ENCODE measurements at places on chromosomes 2 and 18.
A peak's percentile ranks its signal among the peaks of the same experiment; 100 is the strongest.

- no peak for DNase-seq
Measured at GRCh38 chr2:29074411-29074810, at the start of gene PCARE. TSS of gene PCARE (minus strand) at chr2:29074523. CDS start at chr2:29074261, 262 bp downstream.

GRCh38 chr18:32276256-32276655 lies 86.4 kb downstream of the MEP1B start:
- no peak for DNase-seq

DNA sequence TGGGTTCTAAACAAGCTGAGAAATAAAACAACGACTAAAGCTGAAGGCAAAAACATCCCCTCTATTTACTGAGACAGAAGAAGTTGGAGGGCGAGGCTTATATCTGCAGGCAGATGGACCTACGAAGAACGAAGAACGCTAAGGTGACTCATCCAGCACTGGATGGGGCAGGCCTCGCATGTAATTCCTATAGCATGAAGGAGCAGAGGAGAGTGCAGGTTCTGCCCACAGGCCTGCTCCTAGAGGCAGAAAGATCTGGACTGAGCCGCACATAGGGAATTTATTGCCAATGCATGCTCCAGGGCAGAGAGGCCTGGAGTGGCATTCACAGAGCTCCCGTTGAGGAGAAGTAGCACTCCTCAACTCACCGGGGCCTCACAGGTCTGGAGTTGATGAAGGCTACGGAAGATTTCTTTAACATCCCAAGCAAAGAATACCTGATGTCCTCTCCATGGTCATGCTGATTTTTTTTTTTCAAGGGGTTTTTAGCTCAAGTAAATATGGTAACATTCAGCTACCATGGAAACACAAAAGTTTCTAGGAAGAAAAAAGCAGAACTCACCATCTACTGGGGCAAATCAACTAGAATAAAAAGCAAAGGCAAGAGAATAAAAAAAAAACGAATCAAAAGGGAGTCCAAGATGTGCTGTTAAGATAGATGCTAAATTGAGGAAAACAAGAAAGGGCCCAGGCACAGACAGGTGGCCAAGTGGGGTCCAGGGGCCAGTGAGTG lies 10.4 kb upstream of the METTL21A start:
- DNase-seq: no peak

DNA sequence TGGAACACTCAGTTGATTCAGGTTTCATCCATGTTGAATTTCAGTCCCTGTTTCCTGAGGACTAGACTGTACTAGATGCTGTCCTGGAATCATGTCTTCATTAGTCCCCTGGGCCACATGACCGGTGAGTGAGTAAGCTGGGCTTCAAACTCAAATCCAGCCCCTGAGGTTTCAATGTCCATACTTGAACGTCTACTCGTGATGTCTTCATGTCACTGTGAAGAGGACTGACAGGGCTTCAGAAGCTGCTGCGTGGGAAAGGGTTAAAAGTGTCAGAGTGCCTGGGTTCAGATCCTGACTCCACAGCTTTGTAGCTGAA lies 101.2 kb downstream of the CDK15 start:
- DNase-seq: no peak

GRCh38 chr2:220533485-220533884 lies 906.1 kb downstream of the SLC4A3 start:
- DNase-seq: no peak

GRCh38 chr2:70565039-70565731 lies 11.6 kb upstream of the TGFA start:
- DNase-seq: no peak

GRCh38 chr18:57423821-57424220 lies 11.4 kb upstream of the ONECUT2 start:
- DNase-seq: no peak

DNA sequence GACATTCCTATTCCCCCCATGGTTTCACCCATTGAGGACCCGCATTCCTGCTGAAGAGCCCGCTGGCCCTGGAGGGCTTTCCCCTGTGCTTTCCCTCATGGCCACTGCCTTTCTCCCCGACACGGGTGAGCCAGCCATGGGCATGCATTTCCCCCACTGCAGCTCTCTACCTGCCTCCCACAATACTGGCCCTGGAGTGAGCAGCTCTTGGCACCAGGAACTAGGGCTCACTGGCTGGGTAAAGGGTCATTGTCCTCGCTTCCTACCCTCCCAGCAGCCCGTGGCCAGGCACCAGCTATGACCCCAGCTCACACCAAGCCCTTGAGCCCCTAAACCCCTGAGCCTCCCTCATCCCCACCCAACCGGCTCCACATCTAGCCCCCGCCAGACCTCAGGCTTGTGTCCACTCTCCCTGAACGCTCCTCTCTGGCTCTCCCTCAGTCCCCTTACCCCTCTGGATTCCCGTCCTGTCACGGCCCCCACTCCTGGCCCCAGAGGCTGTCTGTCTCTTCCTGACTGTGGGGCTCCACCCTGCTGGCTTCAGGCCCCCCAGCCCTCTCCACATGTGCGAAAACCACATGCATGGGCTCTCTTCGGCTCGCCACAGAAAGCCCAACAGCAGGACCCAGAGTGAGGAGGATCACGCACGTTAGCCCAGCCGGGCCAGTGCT lies 199.8 kb downstream of the ZFP36L2 start:
- no peak for DNase-seq

DNA sequence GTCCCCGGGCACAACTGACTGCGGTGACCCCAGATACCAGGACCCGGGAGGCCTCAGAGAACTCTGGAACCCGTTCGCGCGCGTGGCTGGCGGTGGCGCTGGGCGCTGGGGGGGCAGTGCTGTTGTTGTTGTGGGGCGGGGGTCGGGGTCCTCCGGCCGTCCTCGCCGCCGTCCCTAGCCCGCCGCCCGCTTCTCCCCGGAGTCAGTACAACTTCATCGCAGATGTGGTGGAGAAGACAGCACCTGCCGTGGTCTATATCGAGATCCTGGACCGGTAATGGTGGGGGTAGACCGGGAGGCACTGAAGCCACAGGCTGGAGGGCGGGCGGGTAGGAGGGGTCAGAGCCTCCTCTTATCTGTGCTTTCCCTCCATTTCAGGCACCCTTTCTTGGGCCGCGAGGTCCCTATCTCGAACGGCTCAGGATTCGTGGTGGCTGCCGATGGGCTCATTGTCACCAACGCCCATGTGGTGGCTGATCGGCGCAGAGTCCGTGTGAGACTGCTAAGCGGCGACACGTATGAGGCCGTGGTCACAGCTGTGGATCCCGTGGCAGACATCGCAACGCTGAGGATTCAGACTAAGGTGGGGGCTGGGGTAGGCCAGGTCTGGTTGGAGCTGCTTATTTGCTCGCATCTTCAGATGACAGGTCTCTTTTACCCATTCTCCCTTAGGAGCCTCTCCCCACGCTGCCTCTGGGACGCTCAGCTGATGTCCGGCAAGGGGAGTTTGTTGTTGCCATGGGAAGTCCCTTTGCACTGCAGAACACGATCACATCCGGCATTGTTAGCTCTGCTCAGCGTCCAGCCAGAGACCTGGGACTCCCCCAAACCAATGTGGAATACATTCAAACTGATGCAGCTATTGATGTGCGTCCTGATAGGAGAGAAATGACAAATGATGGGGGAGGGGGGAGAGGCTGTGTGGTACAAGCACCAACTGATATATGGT lies 780 bp downstream of the HTRA2 start:
- no peak for DNase-seq

DNA sequence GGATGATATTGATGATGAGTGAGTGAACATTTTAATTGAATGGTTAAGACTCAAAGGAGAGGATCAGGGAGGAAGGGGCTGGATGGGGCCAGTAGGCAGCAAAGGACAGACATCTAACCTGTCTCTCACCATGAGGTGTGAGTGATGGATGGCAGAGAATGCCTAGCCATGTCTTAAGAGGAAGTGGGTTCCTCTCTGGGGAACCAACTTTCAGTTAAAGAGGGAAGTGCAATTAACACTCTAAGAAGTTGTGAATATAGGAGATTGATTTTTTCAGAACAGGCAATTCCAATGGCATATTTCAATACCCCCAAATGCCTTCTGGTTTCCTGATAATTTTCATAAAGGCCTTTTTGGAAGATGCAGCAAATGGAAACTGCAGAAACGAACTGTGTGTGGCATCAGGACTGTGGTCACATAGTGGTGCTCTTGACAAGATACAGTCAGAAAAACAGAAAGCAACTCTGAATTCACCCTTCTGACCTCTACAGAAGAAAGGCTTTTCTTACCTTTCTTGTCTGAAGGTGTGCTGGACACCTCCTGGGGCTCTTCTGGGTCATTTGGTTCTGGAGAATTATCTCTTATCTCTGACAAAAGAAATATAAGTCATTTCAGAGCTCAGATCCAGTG lies 10.2 kb downstream of the SP110 start:
- DNase-seq: no peak

GRCh38 chr2:99242151-99242550 lies 13.3 kb downstream of the LYG2 start:
- DNase-seq: no peak

DNA sequence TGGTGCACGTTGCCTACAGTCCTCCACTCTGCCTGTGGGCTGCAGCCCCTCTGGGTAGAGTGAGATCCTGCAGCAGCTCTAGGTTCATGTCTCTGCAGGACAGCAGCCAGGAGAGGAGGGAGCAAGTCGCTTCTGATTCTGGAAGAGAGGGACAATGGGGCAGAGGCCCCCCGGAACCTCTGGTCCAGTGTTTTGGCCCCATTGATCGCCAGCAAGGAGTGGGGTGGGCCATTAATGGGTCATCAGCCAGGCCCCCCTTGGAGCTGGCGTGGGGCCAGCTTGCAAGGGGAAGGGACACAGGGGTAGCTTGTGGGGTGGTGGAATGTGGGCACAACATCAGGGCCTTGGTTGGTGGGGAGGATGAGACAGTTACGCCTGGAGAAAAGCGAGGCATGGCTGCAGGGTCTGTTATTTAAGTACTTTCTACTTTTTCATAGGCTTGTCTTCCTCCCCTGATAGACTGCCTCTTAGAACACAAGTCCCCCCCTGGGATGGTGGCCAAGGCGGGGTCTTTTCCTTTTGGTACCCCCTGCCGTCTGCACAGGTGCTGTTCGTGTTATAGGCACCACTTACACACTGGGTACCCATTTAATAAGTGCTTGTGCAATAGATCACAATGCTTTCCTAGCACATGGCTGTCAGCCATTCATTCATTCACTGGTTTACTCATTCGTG lies 44.6 kb downstream of the INHBB start:
- no peak for DNase-seq

DNA sequence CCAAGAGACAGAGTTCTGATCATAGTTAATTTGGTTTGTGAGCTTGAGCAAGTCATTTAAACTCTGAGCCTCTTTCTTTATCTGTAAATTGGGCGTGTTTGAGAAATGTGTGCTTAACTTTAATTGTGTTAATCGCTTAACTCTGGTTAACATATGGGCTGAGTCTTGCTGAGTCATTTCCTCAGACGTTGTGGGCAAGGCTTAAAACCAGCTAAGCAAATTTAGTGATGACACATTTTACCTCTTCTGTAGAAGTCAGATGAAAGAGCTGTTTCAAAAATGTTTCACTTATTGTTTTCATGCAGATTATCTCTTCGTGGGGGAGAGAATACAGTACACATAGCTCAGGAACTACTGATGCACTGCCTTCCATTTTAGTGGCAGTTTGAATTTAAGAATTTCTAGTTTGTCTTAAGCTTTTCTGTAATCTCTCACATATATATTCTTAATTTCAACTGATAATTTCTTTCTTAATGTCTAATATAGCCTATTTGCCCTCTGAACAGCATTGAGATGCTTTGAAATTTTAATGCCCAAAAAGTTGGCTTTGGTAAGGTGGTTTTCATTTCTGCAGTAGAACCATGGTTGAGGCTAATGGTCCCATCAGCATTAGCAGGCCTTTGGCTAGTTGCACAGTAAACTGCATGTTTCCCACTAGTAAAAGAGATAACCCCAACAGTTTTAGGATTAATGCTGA lies 34.9 kb downstream of the RAB10 start:
- peak; percentile 84 for DNase-seq

DNA sequence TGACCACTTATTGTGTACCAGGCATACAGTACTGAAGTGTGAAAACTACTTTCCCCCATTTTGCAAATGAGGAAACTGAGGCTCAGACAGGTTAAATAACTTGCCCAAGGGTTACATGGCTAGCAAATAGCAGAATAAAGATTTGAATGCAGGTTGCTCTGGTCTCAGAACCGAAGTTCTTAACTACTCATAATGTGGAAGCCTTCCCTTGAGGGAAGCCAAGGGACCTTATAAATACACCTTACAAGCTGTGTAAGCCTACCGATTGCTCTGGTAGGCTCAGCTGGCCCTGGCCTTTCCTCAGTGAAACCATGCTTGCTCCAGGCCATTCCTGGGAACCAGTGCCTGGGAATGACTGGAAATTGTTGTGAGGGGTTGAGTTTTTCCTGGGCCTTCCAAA lies 114.6 kb upstream of the CDCA7 start:
- DNase-seq: no peak

GRCh38 chr18:51345848-51346391 lies 148.4 kb upstream of the MEX3C start:
- no peak for DNase-seq

DNA sequence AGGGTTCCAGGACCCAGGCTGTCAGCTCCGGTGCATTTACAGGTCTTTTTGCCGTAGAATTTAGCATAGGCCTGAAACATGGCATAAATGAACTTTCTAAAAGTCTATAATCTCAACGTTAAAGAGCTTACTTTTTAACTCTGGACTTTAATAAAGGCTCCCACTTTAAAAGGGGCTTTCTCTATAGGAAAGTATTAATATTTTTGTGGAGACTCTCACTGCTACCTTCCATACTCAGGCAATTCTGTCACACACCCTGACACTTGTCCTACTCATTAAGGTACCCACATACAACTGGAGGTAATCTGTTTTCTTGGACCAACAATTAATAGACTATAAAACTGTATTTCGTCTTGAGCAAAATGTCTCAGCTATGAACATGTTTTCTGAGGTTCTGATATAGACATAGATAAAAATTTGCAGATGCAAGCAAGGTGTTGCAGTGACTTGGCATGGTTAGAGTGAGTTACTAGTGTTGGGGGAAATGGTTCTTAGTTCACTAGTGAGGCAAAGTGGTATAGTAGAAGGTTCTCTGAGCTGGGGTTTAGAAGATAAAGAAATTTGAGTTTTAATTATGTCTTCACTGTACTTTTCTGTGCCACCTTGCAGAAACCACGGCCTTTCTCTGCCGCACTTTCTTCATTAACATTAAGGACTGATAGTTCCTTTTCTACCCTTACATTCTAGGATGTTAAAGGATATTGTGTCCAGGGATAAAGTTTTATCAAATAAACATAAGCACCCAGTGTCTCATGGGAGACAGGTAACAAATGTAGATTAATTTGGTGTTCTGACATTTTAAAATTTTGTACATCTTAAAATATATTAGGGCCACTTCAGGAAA lies 10.8 kb upstream of the NR4A2 start:
- DNase-seq: no peak

DNA sequence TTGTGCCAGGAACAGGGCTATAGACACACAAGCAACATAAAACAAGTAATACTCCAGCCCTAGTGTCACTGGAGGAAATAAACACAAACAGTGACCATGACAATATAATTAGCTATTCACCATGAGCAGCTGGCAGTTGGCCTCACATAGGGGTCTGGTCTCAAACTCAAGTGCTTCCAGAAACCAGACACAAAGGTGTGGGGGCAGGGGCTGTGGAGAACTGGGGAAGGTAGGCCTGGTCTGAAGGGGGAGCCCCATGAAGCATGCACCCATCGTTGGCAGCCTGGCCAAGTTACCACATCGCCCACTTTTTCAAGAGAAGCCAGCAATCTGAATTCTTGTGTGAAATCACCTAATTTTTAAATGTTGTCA lies 49.5 kb upstream of the SP3 start:
- DNase-seq: no peak
